ENCODE measurements at places on chromosomes 11 and 22.

GRCh38 chr22:29937940-29938693 lies 55.1 kb downstream of the MTMR3 start:
- DNase-seq, result no peak

- DNase-seq, result no peak
Observed at GRCh38 chr11:92399705-92400104, 175.1 kb downstream of the FAT3 start.

GRCh38 chr22:41360126-41360525 lies 21.6 kb upstream of the TEF start:
- no peak for DNase-seq

GRCh38 chr11:134449713-134450112 lies 37.7 kb upstream of the B3GAT1 start:
- DNase-seq, result no peak

DNA sequence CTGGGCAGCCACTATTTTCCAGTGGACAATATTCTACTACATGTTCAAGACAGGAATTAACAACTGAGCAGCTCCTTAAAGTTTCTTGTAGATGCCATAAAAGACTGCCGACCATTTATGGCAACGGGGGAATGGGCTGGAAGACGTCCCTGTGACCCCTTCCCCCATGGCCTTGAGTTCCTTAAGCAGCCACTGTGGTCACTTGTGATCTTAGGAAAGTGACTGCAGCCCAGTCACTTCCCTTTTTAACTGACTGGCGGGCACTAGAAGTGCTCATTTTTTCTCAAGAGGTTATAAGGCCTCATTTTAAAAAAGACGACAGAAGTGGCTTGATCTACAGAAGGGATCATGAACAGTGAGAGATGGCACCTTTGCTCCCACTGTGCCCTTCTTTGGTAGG lies 153.2 kb upstream of the NARS2 start:
- DNase-seq, result peak; percentile 87

GRCh38 chr11:62438641-62439040 lies 19.8 kb downstream of the SCGB1A1 start:
- DNase-seq, result no peak

- DNase-seq, result no peak
Observed at GRCh38 chr11:96707273-96707672, 317.5 kb downstream of the JRKL start.

DNA sequence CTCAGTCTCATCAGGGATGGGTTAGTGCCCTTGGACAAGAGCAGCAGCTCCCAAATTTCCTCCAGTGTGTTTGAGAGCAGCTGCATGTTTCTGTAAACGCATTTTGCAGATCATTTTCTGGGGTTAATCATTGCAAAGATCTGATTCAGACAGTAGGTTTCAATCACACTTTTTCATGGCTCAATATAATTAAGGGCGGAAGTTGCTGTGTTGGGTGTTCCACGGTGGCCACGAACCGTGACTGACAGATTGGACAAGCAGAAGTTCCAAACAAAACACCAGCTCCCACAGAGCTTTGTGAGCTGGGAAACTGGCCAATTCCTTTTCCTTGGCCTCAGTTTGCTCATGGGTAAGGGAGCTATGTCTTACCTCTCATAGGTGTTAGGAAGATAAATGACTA lies 8.4 kb upstream of the RASSF10 start:
- no peak for DNase-seq

DNA sequence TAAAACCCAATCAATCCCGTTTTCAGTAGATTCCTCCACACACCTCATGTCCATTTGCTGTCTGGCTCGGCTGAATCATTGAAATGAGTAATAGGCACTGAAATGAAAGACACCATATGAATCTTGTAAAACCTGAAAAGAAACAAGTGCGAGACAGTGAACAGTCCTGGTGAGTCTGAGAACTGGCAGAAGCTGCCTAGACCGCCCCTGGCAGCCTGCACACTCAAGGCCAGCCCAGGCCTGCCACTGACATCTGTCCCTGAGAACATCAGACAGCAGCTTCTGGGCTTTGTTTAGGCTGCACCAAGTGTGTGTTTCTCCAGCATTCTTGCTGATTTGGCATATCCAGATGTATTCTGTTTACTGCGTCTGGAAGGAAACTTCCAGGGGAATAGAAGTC lies 44.8 kb downstream of the ENDOD1 start:
- no peak for DNase-seq

DNA sequence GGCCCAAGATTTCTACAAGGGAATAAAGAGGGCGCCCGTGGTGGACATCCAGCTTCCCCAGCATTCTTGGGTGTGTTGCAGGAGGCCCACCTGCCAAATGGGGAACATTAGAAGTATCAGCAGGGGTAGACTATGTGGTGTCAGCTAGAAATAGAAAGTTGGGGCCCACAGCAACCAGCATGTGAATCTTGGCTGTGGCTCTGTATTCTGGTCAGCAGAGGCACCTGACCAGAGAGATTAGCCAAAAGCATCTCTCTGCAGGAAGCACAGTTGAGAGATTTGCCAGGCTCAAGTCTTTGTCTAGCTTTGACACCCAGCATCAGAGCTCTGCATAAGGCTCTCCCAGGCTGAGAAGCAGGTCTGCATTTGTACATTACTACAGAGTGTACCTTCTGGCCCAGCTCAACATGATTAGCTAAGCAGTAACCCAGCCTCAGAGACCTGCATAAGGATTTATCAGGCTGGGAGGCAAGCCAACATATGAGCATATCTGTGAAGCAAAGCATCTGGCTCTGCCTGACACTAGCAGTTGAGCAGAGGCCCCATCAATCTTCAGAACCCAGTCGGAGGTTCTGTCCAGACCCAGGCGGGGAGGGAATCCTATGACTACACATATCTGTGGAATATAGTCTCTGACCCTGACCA lies 79.9 kb downstream of the MS4A13 start:
- DNase-seq, result no peak

DNA sequence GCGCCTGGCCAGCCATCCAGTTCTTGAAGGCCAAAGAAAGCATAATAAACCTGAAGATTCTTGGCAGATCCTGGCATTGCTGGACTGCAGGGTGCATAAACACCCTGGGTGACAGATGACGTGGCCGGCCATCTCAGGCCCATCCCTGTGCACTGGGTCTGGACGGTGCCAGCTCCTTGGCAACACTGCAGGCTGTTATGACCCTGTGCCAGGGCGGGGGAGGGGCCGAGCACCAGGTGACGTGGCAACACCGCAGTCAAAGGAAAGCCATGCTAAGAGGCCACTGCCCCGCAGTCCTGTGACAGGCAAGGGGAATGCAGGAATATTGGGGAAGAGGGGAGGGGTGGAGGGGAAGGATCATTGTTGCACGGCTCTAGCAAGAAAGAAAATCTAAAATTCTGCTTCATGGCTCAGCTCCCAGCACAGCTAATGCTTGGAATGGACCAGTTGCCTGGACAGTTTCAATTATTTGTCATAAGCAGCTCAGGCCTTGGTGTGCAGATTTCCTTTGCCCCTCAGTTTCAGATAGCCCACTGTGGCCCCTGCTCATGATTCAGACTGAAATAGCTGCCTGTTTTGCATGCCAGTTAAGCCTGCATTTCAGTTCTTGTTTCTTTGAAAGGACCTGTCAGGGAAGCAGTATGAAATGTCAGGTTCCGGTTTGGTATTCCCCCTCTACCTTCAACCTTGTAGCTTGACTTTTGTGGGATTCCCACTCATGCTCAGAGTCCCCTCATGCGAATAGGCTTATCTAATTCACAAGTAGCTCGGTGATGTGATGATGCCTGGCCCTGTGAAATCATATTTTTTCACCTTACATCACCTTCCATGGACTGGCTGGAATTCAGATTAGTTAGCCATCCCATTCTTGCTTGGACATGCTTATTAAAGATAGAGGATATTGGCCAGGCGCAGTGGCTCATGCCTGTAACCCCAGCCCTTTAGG lies 29.7 kb upstream of the DDX6 start:
- peak; percentile 44 for DNase-seq

DNA sequence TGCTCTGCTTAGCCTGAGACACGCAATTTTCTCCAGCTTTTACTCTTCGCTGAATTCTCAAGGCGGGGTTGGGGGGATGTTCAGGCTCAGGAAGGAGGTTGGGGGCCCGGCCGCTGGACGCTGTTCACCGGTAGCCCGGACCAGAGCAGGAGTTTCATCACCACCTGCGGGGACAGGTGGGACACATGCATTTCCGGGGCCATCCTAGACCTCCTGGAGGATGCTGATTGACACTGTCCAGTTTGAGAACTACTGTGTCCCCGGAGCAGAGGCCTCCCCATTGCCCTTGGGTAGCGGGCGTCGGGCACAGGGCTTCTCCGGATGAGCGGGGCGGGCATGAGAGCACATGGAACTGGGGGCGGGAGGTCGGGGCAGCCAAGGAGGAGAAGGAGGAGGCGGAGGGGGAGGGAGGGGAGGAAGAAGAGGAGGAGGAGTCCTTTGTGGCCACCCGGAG lies 144.0 kb upstream of the GRK3 start:
- DNase-seq, result no peak

- no peak for DNase-seq
Observed at GRCh38 chr11:65972116-65972515, 10.6 kb downstream of the SART1 start.

GRCh38 chr11:36363361-36364268 lies 67.5 kb downstream of the PRR5L start:
- DNase-seq, result peak; percentile 23

GRCh38 chr11:94876645-94877442 lies 96.5 kb downstream of the CWC15 start:
- peak; percentile 82 for DNase-seq

GRCh38 chr11:34840736-34841386 lies 75.3 kb downstream of the APIP start:
- peak; percentile 93 for DNase-seq

DNA sequence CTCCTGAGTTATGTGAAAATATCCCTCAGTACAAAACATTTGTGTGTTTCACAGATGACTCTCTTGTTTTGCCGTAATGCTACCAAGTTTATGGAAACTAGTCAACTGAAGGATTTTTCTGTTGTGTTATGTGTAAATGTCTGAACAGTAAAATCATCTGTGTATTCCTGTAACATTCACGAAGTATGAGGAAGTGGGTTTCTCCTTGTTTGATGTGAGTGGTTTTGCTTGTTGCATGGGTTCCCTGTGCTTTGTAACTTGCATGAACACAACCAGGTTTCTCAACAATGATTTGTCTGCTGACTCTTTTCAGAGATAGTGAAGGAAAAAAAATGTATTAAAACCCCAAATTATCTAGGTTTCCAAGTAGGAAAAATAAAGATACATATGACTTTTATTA lies 138.1 kb downstream of the PGR start:
- DNase-seq, result peak; percentile 3

DNA sequence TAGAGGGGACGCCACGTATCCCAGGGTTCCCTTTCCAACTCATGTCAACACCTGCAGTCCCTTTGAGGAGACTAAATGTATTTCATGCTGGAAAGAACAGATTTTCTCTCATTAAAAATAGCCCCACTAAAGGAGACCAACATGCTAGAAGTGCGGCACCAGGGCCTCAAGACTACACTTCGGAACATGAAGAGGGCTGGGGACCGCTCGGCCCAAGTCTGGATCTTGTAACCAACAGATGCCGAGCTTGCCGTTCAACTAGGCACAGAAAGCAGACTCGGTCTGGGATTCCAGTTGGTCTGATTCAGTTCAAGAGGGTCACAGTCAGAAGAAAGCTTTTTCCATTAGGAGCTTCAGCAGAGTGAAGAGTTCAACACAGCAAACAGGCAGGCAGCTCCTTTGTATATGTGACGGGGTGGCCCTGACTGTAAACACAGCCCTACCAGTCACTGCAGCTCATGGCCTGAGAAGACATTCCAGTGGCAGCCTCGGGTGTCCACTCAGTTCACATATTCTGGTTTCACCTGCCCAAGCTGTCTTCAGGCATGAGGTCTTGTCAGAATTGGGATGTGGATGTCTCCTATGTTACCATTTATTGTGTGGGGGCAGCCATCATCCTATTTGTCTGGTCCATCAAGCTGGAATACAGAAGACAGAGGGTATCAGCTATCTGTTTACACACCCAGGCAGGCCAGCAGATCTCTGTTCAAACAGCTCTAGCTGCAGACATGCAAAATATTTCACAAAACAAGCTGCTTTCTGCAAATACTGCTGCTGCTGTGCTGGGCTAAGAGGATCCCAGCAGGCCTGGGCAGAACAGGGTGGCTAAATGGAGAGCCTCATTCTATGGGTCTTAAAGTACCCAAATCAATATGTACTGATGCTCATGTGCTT lies 8.8 kb downstream of the RIC8A start:
- no peak for DNase-seq

DNA sequence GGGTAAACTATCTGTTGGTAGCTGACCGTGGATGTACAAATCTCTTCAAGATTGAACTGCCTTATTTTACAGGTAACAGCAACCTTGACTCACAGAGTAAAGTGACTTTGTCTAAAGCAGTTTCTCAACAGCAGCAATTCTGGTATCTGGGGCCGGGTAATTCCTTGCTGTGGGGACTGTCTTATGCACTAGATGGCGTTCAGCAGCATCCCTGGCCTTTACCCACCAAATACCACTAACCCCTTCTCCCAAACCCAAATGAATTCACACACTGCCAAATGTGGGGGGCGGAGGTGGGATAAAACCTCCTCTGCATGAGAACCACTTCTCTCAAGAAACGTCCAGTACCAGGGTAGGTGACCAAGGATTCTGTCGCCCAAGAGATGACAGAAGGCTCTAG lies 1.7 kb upstream of the INCENP start:
- no peak for DNase-seq

- DNase-seq, result peak; percentile 92
Observed at GRCh38 chr22:18113680-18114394, 3.2 kb downstream of the TUBA8 start.

GRCh38 chr22:34879001-34879400 lies 187.0 kb upstream of the ISX start:
- peak; percentile 13 for DNase-seq

- DNase-seq, result peak; percentile 86
Observed at GRCh38 chr11:33211580-33211979, 45.6 kb upstream of the HIPK3 start.

DNA sequence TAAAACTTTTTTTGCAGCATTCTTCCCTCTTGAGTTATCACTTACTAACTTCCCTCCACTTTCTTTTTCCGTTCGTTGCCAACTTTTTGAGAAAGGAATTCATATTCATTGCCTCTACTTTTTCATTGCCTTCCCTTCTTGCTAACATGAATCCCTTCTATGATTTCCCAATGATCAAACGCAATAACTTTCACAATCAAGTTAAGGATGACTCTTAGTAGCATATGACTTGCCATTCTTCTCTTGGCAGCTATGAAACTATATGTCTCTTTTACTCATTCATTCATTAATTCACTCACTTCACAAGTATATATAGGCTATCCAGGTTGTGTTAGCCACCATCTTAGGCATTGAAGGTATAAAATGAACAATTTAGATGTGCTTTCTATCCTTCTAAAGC lies 16.6 kb upstream of the ARHGAP20 start:
- no peak for DNase-seq

All from MV-4-11 (cell line).